AG04449 (cell line): ENCODE measurements at places on chromosomes 13 and 19.

GRCh38 chr19:13056052-13056660 is 46.5 kb downstream of the LYL1 start:
- no peak for DNase-seq

- DNase-seq: no peak
These were observed 26.4 kb upstream of the VSTM2B start for GRCh38 chr19:29499261-29499920.

GRCh38 chr13:114200399-114200911 is 21.4 kb downstream of the CFAP97D2 start:
- no peak for DNase-seq

- DNase-seq: no peak
These were observed 48.2 kb upstream of the RNF113B start for GRCh38 chr13:98225036-98225940.

GRCh38 chr13:59641261-59641660 is 522.5 kb downstream of the DIAPH3 start:
- DNase-seq: no peak

DNA sequence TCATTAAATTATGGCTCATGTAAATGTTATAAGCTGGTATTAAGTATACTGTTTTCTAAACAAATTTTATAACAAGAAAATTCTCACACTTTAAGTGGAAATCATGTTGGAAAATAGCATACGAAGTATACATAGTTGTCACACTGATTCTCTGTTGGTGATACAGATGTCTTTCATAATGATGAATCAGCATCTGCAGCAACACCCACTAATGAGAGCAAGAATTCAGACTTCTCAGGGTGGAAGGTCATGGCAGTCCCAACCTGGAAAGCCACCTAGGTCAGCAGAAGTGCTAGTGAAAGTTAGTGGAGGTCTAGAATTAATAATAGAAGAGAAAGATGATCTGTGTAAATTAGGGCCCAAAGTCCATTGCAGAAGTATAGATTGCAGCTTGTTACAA is 719.7 kb upstream of the MIR17HG start:
- no peak for DNase-seq

- no peak for DNase-seq
These were observed 5.4 kb downstream of the MTMR6 start for GRCh38 chr13:25281935-25282332.

DNA sequence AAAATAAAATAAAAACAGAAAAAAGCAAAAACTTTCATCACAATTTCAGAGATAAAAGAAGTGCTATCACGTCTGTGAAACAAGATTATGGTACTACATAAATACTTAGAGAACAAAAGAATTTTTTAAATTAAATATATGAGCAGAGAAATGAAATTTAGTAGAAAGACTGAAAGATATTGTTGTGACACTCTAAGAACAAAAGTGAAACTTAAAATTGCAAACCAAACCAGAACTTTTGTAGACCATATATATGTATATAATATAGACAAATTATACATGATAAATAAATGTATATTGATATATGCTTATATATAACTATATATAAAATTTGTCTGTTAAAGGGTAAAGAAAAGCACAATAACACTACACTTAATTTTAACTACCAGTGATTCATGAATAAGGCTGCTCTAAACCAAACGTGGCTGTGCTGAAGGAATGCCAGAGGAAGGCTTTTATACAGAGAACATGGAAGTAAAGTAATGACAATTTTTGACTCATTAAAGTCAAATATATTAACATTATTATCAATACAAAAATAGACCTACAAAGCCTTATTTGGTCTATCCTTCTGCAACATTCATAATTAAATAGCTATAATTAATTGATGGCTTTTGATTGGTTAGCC is 1516.7 kb upstream of the PCDH20 start:
- no peak for DNase-seq
